ENCODE measurements at places on chromosomes 3 and 15.

DNA sequence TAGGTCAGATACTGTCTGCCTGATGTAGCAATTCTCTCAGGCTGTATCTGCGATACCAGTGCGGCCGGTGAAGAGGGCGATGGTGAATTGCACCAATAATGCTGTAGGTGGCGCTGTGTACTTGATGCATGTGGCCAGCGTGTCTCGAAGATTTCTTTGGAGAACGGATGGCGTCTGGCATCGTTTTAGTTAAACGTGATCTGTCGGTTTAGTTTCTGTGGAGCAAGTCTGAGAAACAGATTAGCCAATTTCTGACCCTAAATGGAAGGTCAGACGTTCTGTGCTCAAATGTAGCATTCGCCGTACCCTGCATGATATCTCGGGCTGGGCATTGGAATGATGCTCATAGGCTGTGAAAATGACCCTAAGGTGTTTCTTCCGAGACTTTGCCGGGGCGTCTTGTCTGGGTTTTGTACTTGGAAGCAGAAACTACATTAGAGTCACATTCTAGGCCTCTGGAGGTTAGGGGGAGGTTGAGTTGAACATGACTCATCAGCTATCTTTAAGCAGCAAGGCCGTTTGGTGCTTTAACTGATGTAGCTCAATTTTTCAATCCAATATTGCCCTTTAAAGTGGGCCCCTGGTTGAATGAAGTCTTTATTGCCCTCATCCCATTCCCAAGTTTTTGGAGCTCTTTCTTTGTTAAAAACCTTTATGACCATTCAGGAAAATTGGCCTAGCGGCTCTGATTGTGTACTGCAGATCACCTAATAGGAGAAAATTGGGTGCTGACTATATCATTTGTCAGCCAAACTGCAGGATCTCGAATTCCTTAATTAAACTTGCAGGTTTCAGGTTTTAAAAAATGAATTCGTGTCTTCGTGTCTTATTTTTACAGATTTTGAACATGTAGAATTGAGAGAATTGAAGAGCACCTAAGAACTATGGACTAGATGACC is 80.0 kb downstream of the SQOR start:
- peak; percentile 47 for DNase-seq

DNA sequence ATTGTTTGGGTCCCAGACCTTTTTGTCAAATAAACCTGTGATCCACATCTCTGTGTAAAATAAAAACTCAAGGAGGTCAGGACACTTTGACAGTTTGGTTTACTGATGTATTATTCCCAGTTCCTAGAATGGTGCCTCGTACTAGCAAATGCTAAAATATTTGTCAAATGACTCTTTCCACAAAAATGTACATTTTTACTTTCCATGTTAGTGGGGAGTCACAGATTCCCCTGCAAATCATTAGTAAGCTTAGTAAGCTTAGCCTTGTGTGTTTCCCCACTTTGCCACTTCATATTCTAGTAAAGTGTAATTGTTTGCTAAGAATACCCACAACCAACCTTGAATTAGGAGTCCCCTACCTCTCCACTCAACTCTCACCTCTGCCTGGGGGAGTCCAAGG is 2.4 kb upstream of the MAGI1 start:
- DNase-seq: no peak

- no peak for DNase-seq
Measured at GRCh38 chr3:184474897-184475296, 86.7 kb upstream of the EPHB3 start.

GRCh38 chr3:165466856-165467255 is 270.7 kb upstream of the SLITRK3 start:
- no peak for DNase-seq

DNA sequence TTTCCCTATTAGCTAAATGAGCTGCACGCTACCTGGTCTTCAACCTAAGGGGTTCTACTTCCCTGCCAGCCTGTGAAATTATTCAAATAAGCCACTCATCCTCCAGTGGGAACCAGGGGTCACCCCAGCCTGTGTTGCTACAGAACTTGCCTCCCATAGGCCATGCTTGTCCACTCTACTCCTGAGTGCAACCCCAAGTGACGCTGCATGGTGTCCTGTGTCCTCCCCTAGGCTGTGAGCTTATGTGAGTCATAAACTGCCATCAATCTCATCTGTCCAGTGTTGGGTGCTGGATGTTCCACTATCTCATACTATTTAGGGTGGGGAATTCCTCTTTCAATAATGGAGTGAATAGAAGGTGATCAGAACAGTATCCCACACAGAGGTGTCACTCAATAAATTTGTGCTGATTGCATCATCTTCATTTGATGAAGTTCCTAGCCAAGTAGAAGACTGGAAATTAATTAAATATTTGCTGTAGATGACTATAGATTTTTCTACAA is 49.8 kb upstream of the SSR3 start:
- DNase-seq: no peak

DNA sequence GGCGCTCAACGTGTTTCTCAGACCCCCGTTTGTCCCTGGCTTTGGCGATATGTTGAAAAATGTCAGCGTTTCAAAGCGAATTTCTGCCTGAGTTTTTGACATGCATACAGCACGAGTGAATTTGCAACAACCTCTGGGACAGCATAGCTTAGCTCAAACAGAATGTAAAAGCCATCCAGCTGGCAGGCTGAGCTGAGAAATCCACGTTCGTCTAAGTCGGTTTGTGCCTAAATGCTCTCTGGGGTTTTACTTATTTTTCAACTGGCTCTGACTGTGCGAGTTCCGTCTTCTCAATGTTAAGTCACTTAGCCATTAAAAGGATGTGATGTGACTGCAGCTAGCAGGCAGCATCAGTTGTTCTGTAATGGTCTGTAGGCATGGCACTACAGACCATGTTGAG is 243.5 kb upstream of the SLCO3A1 start:
- no peak for DNase-seq

- no peak for DNase-seq
Measured at GRCh38 chr15:91862891-91863504, 9.5 kb downstream of the SLCO3A1 start.

DNA sequence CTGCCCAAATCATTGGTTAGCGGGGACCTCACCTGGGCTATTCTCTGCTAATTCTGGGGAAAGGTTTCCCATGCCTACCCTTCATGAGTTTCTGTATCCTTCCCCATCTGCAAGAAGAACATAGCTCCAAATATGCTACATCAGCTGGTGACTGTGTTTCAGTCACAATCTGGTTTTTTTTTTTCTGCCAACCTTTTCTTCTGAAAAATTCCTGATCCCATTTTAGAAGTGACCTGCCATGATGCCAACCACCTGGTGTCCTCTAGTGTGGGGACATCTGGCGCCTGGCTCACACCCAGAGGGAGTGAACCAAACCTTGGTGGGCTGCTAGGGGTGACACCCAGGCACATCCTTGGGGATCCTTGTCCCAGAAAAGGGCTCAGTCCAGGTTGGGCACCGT is 76.1 kb downstream of the CHRD start:
- DNase-seq: no peak

GRCh38 chr3:179837374-179837773 is 184.5 kb downstream of the USP13 start:
- DNase-seq: no peak

- DNase-seq: no peak
Measured at GRCh38 chr3:161149529-161149928, 44.4 kb upstream of the B3GALNT1 start.

DNA sequence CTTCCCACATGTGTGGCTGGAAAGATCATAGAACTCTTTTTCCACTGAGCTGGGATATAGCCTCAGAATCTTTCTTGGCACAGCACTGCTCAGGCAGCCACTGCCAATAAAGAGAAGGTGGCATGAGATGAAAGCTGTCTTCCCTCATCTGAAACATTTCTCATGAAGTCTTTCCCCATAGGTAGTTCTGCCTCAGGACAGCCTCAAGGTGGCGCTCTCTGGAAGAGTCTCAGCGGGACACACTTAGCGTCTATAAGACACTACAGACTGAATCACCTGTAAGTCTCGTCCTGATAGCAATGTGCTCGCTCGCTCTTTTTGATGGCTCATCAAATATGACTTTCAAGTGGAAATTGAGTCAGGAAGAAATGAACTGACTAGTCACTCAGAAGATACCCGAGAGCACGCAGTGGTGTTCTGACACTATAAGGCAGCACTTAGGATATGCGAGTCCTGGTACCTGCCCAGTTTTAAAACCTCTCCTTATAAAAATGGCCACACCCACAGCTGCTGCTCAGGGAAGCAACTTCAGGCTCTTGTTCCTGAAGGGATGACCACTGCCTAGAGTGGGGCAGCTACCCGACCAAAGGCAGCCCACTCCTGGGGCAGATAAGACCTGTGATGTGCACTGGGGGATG is 269.5 kb downstream of the SUCLG2 start:
- no peak for DNase-seq

DNA sequence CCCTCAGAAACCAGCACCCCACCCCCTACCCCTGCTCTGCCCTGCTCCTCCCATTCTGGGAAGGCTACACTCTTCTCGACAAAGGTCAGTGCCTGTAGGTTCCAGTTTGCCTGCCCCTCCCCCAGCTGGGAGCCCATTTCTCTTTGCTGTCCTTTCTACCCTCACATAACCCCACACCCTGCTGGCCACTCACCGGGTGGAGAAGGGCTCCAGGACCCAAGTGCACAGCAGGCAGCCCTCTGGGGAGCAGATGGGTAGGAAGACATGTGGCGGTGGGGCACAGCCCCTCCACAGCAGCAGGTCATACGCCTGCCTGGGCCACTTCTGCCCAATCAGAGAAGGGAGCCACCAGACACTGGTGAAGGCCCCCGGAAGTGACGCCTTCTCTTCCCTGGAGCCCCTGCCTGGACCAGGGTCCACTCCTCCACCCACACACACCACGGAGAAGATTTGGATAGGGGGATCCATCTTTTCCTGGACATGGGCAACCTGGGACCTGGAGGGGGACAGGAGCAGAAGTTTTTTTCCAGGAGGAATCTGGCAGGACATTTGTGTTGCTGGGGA is at the start of gene THPO:
THPO (minus strand) TSS at position 326 of the 564 bp plus-strand sequence. CDS start 1,948 bp downstream, outside the sequence.
- DNase-seq: no peak

DNA sequence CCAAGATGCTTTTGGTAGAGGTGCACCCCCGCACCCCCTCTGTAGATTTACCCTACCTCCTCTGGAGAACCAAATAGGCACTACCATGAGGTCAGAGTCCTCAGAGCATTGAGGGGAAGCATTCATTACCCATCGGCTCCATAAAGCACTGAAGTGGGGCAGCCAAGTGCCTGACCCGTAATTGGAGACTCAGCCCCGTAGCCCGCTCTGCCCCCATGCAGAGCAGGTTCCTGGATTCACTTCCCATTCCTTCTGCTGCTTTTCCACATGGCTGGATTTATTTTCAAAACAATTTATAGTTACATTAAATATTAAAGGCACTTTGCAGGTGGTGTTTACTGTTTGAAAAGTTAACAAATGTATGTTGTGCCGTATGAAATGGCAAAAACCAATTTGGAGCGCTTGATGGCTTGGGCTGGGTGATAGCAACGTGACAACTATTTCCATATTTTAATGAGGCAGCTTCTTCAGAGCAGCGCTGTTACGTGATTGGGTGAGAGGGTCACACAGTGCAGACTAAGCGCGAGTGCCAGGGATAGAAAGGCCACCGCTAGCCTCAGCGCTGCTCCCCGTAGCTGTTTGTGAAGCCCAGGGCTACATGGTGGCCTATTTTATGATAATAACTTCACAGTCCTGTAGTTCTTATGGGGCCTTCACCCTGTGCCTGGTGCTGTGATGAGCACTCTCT is 373.8 kb upstream of the PROK2 start:
- no peak for DNase-seq

GRCh38 chr3:41464858-41465257 is 265.6 kb downstream of the CTNNB1 start:
- no peak for DNase-seq

- DNase-seq: no peak
Measured at GRCh38 chr15:66850996-66851310, 148.9 kb downstream of the SMAD6 start.

DNA sequence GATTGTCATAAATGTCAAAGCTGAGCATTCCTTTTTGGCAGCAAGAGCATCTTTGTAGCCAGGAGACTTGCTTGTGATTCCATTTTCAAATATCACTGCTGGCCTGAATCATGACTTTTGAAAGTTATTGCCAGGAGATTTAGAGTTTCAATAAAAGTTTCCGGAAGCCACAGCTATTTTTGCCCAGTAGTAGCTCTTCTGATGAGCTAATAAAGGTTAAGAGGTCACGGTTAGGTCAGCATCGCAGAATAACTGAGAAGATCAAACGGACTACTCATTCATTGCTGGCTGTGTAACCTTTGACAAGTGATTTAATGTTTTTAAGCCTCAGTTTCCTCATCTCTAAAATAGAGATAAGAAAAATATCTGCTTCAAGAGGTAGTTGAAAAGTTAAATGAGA is 105.1 kb upstream of the ETV5 start:
- DNase-seq: no peak

DNA sequence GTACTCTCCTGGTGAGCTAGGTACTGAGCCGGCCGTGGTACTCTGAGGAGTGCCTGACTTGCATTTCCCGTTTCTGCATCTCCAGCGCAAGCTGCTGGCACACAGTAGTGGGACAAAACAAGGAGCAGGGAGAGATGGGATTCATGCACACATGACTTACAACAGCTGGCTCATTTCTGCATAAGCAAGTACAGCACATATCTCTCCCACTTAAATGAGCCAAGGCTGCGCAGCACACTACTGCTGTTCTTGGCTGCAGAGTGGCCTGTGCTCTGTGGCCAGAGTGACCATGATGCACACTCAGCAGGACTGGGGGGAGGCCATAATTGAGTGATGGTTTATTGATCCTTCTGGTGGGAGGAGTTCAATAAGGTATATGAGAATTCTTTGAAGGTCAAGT is 59.2 kb upstream of the ABHD17C start:
- no peak for DNase-seq

DNA sequence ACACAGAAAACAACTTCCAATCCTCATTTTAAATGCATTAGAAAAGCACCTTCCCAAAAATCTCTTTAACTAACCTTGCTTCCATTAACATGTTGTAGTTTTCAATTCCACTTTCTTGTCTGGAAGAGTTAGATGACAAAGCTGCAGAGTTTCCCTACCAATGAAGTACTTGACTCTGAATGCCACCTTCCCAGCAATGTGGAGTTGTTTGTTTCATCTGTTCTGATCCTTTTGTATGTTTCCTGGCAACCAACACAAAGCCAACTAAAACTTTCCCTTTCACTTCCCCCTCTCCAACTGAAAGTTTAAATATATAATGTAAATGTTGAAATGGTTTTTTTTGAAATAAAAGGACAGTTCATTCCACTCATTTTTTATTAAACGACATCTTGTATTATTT is at the start of gene WDR49:
WDR49 (minus strand) TSS at position 183 of the 400 bp plus-strand sequence. CDS start 517 bp downstream, outside the sequence.
- DNase-seq: no peak

GRCh38 chr15:31274496-31275330 is 51.9 kb upstream of the KLF13 start:
- DNase-seq: no peak

GRCh38 chr3:194685065-194685717 is 492 bp upstream of the FAM43A start:
- no peak for DNase-seq

- no peak for DNase-seq
Measured at GRCh38 chr3:187136337-187136736, 3.0 kb downstream of the RPL39L start.

- DNase-seq: no peak
Measured at GRCh38 chr3:194339356-194339755, 11.8 kb downstream of the CPN2 start.

- DNase-seq: peak; percentile 26
Measured at GRCh38 chr15:77507143-77507897, 86.6 kb downstream of the HMG20A start.
